Posterior vena cava (tissue), 2 donors: ENCODE measurements at places on chromosomes 2 and 18. TPM values are rescaled to one million over a fixed set of nuclear protein-coding genes. Genes with fewer than 3 reads are reported as not detected.

The MFF gene
- 52.2 TPM for total RNA-seq

The ZAP70 gene
- 2.4 TPM for total RNA-seq

The COPS8 gene
- total RNA-seq: 55.6 TPM

The ZBTB7C gene
- total RNA-seq: 11.0 TPM

The ADD2 gene
- 3.0 TPM for total RNA-seq

The LINC00305 gene
- not detected for total RNA-seq

The SMYD1 gene
- total RNA-seq: not detected

The PIEZO2 gene
- total RNA-seq: 7.5 TPM

The TFCP2L1 gene
- total RNA-seq: 0.29 TPM

The PROM2 gene
- 2.2 TPM for total RNA-seq

The CFAP210 gene
- not detected for total RNA-seq

The NT5C1B gene
- not detected for total RNA-seq

The SCG2 gene
- 0.90 TPM for total RNA-seq

The SLC23A3 gene
- total RNA-seq: 0.71 TPM

The HAAO gene
- total RNA-seq: 5.1 TPM

The SLC4A3 gene
- total RNA-seq: 6.2 TPM

The NTSR2 gene
- total RNA-seq: not detected

The RIT2 gene
- total RNA-seq: not detected

The HEATR5B gene
- 14.5 TPM for total RNA-seq
